T-helper 1 cell (primary cell): ENCODE measurements at places on chromosomes 6 and 20.

- DNase-seq: no peak
Observed at GRCh38 chr6:23086100-23086499, 516.7 kb downstream of the HDGFL1 start.

DNA sequence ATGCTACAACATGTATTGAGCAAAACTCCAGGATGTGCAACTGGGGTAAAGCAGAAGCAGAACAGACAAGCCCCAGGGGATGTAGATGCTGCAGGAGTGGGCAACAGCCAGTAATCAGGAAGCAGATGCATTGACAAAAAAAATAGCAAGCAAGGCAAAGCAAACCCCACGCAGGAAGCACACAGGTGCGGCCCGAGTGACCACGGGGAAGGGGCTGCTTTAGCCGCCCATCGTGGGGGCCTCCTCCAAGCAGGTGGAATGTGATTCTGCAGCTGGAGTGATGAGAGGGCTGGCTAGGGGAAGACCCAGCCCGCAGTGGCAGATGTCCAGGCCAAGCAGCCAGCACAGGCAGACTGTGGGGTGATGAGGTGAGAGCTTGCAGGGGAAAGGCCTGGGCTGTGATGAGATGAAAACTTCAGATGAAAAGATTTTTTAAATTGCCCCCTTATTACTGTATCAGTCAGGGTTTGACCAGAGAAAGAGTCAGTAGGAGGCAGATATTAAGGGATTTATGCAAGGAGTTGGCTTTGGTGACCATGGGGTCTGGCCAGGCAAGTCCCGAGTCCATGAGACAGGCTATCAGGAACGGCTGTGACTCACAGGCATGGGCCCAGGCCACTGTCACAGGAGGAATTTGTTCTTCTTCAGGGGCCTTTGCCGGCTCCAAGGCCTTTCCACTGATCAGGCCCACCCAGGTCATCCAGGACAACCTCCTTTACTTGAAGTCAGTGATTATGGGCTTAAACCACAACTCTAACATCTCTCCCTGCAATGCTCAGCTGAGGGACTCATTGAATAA, 207.6 kb downstream of the ANKRD60 start:
- DNase-seq: no peak

- DNase-seq: peak; percentile 1
Observed at GRCh38 chr6:48068278-48069251, 42.4 kb downstream of the PTCHD4 start.

DNA sequence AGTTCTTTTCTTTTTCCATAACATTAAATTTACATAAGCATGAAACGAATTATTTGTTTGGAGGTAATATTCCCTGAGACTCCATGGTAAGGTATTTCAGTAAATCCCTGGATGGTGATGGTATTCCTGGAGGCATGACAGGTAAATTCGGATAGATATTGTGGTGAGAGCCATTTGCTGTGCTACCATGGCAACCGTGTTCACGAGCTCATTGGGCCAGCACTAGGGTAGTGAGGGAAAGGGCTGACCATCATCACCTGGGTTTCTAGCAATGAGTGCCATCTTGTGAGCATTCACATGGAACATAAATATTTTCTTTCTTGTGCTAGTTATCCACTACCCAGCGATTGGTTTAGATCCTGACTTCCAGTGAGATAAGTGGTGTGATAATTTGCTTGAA, 51.9 kb upstream of the GNRH2 start:
- no peak for DNase-seq

GRCh38 chr6:57261926-57262325, 39.8 kb upstream of the RAB23 start:
- DNase-seq: no peak

DNA sequence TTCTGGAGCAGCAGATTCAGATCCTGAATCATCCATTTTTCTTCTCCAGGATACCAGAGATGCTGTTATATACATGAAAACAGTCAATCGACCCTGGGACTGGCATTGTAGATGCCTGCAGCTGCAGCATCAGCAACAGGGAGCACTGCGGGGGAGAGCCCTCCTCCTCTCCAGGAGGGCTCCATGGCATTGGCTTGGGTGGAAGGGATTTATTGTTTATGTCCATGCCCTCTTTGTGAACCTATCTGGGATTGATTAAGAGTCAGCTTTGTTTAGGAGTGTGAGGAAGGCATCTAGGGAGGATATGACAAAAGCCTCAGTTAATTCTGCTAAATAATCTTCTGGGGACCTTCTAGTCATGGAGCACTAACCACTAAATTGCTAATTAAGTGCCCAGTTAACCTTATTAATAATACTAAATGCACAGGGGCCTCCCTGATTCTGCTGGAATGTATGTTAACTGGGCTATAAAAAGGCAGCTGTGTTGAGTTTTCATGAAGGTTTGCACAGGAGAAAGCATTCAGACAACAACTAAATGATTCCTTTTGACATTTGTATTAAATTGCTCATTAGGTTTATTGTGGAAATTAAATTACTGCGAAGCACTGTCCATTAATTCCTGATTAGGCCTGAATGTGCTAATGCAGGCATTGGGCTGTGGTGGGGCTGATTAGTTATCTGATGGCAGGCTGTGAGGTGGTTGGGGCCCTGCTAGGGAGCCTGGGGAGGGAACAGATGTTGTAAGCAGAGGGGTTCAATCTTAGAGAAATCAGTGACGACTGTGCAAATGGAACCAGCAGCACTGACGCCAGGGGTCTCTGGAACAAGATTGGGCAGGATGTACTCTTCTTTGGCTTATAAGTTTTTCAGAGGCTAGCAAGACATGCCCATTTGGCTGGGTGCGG, 57.6 kb downstream of the IMPG1 start:
- DNase-seq: no peak

GRCh38 chr6:164303102-164303964, 888.8 kb downstream of the QKI start:
- no peak for DNase-seq

DNA sequence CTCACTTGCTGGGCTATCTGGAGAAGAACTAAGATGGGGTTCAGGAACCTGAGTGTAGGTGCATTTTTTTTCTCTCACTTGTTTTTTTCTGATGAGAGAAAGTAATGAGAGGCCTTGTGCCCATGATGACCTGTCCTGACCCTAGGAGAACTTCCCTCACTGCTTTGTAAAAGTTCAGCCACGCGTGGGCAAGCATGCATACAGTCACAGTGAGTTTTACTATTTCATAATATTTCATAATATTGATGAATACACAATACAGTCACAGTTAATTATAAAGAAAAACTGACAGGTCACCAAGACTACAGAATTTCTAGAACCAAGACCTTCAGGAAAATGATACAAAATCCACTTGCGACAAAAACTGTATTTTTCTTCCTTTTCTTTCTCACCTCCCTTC, 111.8 kb downstream of the MAP7 start:
- DNase-seq: no peak

- DNase-seq: no peak
Observed at GRCh38 chr6:85680388-85680787, 37.7 kb upstream of the SYNCRIP start.

GRCh38 chr20:44064501-44065400, 122.2 kb downstream of the JPH2 start:
- no peak for DNase-seq

DNA sequence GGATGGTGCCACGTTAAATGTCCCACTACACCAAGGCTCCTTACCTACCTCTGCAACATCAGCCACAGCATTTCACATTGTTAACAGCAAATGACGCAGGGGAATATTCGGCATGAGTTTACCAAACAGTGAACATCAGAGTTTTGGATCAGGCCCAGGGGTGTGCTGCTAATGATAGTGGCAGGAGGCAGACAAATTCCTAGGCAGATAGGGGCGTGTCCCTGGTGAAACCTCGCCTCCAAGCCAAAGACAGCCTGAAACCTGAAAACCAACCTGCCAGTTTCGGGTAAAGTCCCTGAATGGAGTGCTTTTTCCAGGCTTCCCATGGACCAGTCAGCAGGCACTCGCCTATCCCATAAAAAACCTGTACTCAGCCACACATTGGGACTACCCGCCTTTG, 133.6 kb downstream of the SH3BGRL2 start:
- DNase-seq: no peak

- no peak for DNase-seq
Observed at GRCh38 chr20:24995741-24996448, 3.3 kb upstream of the APMAP start.

- no peak for DNase-seq
Observed at GRCh38 chr6:15441981-15442380, 196.1 kb downstream of the JARID2 start.

- no peak for DNase-seq
Observed at GRCh38 chr20:14116037-14116436, 120.7 kb downstream of the MACROD2 start.
